Kidney (tissue), 22 donors: ENCODE measurements at places on chromosomes 11 and 22. TPM values are rescaled to one million over a fixed set of nuclear protein-coding genes. Genes with fewer than 3 reads are reported as not detected.

Gene APOA4
- polyA plus RNA-seq, result 0.80 TPM

Gene GRK3
- polyA plus RNA-seq, result 1.6 TPM

DNA sequence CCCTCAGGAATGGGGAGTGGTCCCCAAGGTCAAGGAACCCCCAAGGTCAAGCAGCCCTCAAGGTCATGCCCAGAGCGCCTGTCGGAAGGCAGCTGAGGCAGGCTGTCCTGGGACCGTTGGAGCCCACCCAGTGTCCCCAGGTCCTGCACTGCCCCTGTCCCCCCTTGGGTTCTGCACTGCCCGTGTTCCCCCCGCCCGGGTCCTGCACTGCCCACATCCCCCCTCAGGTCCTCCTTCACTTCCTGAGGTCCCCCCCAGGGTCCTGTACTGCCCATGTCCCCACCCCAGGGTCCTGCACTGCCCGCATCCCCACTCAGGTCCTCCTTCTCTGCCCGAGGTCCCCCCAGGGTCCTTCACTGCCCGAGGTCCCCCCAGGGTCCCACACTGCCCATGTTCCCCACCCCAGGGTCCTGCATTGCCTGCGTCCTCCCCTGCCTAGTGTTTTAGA is 1073.0 kb downstream of the BRD1 start:
- DNase-seq, result no peak

Gene MS4A12
- polyA plus RNA-seq, result not detected

- DNase-seq, result no peak
These were observed 387.9 kb upstream of the ANO3 start for GRCh38 chr11:25943777-25944661.

DNA sequence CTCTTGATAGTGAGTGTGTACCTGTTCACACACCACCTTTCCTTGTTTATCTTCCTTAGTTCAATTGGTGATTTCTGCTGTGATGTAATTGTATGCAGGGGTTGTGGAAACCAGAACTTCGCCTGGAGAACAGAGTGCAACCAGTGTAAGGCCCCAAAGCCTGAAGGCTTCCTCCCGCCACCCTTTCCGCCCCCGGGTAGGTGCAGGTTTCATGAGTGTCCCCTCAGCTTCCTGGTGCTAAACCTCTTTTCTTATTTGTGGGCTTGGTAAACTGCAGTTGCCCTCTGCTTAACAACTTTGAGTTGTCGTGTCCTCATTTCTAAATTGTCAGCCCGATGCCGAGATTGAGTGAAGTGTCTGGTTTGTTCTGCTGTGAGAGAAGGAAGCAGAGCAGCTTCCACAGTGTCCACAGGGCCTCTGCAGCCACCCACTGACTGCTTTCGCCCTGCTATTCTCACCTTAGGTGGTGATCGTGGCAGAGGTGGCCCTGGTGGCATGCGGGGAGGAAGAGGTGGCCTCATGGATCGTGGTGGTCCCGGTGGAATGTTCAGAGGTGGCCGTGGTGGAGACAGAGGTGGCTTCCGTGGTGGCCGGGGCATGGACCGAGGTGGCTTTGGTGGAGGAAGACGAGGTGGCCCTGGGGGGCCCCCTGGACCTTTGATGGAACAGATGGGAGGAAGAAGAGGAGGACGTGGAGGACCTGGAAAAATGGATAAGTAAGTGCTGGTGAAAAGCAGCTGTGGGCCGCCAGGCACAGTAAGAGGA is 7.1 kb upstream of the GAS2L1 start:
- no peak for DNase-seq

- DNase-seq, result no peak
These were observed 35.4 kb upstream of the CRTAM start for GRCh38 chr11:122802876-122803275.

Gene FIBIN
- polyA plus RNA-seq, result 14.5 TPM

DNA sequence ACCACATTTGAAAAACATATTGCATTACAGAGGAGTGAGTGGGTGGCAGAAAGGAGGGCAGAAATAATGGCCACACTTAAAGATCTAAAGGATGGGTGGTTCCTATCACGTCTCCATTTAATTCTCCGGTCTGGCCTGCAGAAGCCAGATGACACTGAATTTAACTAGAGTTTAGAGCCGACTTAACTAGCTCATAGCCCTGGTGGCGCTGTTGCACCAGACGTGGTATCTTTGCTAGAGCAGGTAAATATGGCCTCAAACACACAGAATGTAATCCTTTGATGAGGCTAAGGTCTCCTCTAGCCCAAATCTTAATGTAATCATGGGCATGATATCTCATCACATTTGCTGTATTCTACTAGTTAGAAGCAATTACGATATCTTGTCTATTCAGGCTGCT is 51.5 kb upstream of the GAL start:
- DNase-seq, result peak; percentile 73
